ENCODE measurements at places on chromosomes 3 and 15.

- DNase-seq: no peak
Measured at GRCh38 chr3:127147291-127147885, 45.5 kb upstream of the PRR23E start.

- DNase-seq: peak; percentile 95
Measured at GRCh38 chr3:48130321-48130904, 57.8 kb downstream of the CDC25A start.

DNA sequence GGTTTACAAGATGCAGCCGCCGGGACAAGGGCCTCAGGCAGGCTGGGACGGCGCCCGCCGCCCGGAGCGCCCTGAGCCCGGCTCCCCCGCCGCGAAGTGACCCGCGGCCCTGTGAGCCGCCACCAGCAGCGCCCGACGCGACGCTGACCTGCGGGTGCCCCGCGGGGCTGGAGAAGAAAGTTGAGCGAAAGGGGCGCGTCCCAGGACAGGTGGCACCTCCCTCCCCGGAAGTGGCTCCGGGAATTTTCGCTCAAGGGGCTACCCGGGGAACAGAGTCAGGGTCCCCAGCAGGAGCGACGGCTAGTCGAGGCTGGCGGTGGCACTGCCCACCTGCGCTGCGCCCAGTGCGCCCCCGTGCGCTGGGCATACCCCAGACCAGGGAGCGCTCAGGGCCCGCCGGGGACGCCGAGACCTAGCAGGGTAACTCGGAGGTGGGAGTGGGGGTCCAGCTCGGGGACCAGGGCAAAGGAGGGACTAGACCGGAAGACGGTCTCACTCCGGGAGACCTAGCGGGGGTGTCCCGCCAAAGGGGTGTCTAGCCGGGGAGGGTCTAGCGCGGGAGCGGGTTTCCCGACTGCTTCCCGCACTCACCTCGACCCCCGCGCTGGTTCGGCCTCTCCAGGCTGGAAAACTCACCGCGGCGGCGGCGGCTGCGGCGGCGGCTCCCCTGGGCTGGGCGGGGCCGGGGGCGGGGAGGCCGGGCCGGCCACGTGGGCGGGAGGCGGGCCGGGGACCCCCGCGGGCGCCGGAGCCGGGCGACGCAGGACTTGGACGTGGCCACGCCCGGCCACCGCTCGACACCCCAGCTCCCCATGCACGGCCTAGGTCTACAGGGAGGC lies 18.4 kb downstream of the SPATA12 start:
- DNase-seq: no peak

- DNase-seq: no peak
Measured at GRCh38 chr3:58570851-58571250, 6.3 kb downstream of the FAM107A start.

- no peak for DNase-seq
Measured at GRCh38 chr3:166372571-166373106, 535.4 kb upstream of the BCHE start.

DNA sequence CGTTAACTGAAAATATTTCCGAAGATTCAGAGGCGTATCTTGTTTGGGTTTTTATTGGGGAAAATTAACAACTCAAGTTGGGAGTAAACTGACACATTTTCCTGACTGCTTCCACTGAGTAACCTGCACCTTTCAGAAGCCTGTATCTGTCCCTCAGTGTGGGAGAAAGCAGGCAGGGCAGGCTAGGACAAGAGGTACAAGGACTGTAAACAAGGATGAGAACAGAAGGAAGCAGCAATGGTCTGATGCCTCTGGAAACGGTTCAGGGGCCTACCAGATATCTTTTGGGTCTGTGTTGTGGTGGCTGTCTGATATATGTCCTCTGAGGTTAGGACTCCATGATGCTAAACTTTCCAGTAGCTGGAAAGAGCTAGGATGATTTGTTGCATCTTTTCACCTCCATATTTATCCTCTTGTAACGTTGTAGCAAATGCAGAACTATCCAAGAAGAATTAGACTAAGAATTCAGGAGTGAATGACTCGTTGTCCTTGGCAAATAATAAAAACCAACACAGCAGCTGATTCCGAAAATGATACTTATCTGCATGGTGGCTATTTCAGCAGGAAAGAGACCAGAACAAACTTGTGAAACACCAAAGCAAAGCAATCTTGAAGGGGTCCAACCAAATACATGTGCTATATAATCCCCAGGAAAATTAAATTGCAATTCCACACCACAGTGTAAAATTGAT lies 195.9 kb upstream of the ICE2 start:
- peak; percentile 42 for DNase-seq

DNA sequence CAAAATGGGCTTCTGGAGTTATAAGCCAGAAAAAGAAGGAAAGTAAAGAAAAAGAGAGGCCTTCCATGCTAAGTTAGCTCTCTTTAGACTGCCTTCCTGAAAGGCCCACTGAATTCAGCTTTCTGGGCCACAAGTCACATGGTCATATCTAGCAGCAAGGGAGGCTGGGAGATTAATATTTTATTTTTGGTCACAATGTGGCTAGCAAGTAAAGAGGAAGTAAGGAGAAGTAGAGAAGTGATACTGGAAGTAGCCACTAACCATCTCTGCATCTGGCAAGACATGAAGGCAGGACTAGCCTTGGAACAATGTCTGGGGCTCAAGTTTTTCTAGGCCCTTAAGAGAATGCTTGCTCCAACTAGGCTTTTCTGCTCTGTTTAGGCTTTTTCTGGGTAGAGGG lies 81.8 kb upstream of the UBE2E1 start:
- no peak for DNase-seq

DNA sequence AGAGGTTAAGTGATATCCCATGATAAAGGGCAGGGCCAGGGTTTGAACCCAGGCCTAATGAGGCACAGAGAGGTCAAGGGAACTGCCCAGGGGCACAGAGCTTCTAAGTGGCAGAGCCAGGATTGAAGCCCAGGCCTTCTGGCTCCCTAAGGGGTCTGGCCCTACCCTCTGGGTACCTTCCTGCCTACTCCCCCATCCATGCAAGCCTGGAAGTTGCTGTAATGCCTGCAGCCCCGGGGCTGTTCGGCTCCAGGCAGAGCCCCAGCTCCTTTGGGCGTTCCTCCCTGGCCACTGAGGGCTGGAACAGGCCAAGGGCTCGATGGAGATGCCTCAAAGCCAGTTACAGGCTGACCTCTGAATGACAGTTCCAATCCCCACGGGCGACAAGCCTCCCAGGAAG lies 4.5 kb downstream of the GRIP2 start:
- no peak for DNase-seq

GRCh38 chr3:155420406-155420805 lies 126.9 kb upstream of the STRIT1 start:
- no peak for DNase-seq

- DNase-seq: peak; percentile 50
Measured at GRCh38 chr3:66467996-66468735, 32.7 kb downstream of the LRIG1 start.

GRCh38 chr3:69650066-69650419 lies 89.2 kb upstream of the MITF start:
- DNase-seq: peak; percentile 46

- DNase-seq: no peak
Measured at GRCh38 chr3:40341671-40342070, 32.2 kb downstream of the EIF1B start.

GRCh38 chr3:190382082-190382481 lies 5.9 kb upstream of the CLDN16 start:
- peak; percentile 74 for DNase-seq

- DNase-seq: no peak
Measured at GRCh38 chr3:139456386-139456785, 19.9 kb downstream of the RBP2 start.

- peak; percentile 15 for DNase-seq
Measured at GRCh38 chr3:122681284-122681973, 790 bp downstream of the PARP14 start.

DNA sequence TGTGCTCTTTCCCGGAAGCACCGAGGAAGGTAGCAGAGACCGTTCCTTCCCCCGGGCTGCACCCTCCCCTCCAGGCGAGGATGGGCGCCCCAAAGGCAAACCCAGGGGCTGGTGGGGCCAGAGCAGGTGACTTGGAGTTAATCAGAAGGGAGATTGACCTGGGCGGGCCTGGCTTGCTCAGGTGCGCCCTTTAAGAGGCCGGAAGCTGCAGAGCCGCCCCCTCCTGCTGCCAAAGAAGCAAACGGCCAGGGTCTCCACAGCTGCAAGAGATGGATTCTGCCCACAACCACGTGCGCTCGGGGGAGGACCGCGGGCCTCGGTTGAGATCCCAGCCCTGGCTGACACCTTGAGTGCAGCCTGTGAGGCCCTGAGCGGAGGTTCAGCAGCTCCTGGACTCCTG lies 218.2 kb upstream of the NAALADL2 start:
- DNase-seq: no peak

DNA sequence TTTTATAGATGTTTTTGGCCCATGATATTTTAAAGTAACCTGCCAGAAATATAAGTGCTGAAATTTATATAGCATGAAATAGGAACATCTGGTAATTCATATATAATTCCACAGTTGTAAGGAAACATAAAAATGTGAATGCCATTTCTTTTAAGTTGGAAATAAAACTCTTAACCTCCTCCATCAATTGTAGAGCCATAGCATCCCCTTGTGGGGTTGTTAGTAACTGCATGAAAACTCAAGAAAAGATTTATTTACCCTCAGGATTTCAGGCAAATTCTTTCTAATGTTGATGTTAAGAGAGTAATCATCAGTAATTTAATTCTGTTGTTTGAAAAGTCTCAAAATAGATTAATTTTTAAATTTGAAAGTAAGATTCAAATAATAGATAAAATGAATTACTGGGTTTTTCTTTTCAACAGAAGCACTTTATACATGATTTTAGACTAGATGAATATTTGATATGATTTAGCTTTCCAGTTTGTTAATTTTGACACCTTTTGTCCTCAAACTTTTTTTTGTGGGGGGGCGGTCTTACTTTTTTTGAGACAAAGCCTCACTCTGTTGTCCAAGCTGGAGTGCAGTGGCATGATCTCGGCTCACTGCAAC lies 74.7 kb downstream of the RASA2 start:
- DNase-seq: peak; percentile 80

GRCh38 chr3:42148086-42148848 lies 57.1 kb downstream of the TRAK1 start:
- no peak for DNase-seq

DNA sequence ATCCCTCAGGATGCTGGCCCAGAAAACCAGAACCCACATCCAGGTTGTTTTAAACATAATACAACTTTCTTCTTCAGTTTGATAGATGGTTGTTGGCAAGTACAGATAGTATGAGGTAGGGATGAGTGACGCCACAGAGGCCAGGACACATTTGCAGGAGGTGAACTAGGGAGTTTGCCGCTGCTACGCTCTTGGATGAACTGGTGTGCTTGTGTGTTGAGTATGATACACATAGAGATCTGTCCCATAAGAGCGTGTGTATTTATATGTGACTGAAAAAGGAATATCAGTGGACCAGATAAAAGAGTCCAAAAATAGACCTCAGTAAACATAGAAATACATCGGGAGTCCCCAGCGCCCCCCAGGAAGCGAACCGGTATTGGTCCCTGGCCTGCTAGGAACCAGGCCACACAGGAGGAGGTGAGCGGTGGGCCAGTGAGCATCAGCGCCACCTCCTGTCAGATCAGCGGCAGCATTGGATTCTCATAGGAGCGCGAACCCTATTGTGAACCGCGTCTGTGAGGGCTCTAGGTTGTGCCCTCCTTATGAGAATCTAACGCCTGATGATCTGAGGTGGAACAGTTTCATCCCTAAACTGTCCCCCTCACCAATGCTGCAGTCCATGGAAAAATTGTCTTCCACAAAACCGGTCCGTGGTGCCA lies 98.1 kb downstream of the LRRK1 start:
- DNase-seq: no peak

DNA sequence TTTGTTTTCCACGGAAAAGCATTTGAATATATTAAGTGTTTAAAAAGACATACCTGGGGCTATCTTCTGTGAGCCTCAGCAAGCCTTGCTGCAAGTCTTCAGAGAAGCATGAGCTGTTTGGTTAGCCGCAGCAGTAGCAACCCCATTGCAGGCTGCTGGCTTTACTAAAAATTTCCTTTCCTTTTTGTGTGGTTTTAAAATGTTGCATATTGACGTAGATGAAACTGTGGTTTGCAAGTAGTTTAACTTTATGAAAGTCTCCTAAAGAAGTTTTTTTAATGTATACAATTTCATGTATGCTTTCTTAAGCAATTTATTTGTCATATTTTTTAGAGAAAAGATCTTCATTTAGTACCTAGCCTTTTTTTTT lies at the start of gene GPR171:
GPR171 (minus strand) TSS at position 166 of the 370 bp plus-strand sequence. CDS start 3,830 bp downstream, outside the sequence.
- DNase-seq: no peak

DNA sequence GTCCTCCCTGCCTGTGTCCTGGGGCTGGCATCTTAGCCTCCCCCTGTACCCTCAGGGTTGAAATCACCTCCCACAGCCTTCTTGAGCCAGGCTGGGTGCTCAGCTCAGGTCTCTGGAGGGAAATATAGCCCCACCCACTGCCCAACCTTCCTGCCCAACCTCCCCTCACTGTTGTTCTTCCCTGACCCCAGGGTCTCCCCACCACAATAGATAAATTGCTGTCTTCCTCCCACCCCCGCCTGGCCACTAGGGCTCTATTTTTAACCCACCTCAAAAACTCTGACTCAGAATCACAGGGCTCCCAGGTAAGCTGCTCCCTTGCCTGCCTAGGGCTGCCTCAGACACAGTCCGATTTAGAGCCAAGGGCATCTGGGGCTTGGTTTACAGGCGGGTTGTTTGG lies 15.0 kb downstream of the HCN4 start:
- no peak for DNase-seq

GRCh38 chr15:68428431-68428940 lies 3.5 kb downstream of the ITGA11 start:
- no peak for DNase-seq

- no peak for DNase-seq
Measured at GRCh38 chr3:53939086-53939582, 47.5 kb upstream of the SELENOK start.

DNA sequence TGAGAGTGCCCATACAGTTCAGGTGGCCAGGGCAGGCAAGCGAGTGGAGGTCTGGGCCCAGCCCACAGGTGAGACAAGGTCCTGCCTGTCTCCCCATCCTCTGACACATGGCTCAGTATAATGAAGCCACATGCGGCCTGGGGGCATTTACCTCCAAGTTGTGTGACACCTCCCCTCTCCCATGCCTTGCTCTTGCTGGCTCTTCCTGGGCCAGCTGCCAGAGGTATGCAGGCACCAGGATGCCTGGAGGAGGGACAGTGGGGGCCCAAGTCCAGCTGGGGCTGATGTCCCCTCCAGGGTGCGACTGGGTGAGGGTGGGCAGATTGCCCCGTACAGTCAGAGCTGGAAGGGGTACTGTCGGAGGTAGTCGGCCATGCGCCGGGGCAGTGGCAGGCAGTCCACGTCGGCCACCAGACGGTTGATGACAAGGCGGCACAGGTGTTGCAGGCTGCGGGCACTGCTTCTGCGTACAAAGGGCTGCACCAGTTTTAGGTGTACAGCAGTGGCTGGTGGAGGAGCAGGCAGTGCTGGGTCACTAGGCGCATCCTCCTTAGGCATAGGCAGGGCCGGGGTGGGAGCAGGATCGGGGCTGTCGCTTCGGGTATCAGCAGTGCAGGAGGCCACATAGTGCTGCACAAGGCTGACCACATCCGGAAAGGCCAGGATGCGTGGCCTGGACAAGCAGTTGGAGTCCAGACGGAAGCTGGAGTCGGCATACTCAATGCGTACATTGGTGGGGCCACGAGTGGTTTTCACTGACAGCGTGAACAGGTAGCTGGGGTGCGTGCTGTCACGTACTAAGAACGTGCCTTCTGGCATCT lies 4.1 kb downstream of the CISH start:
- no peak for DNase-seq

GRCh38 chr3:120652281-120652680 lies 29.8 kb downstream of the HGD start:
- DNase-seq: no peak
